ENCODE measurements at places on chromosomes 7 and 10.

DNA sequence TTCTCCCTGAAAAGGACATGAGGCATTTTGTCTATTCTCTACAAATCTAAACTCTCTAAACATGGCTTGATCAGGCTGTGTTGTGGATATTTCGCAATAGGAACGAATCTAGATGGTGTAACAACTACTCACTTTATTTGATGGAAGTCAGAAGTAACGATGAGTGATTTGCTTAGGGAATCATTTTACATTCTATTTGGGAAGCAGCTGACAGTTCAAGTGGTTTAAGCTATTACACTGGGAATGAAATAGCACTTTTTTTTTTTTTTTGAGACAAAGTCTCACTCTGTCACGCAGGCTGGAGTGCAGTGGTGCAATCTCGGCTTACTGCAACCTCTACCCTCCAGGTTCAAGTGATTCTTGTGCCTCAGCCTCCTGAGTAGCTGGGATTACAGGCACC is 44.1 kb downstream of the NPY start:
- peak; percentile 28 for DNase-seq

- no peak for DNase-seq
These were observed 368.9 kb downstream of the SORCS1 start for GRCh38 chr10:106795619-106796018.

DNA sequence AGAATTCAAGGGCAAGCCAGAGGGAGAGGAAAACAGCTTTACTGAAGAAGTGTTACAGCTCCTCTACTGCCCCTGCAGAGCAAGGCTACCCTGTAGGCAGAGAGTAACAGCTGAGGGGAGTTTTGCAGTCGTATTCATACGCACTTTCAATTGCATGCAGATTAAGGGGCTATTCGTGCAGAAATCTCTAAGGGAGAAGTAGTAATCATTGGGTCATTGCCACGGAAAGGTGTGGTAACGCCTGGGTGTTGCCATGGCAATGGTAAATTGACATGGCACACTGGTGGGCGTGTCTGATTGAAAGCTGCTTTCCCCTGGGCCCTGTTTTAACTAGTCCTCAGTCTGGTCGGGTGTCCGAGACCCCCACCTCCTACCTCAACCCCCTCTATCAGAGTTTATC is 227.2 kb downstream of the NSUN6 start:
- DNase-seq = no peak

DNA sequence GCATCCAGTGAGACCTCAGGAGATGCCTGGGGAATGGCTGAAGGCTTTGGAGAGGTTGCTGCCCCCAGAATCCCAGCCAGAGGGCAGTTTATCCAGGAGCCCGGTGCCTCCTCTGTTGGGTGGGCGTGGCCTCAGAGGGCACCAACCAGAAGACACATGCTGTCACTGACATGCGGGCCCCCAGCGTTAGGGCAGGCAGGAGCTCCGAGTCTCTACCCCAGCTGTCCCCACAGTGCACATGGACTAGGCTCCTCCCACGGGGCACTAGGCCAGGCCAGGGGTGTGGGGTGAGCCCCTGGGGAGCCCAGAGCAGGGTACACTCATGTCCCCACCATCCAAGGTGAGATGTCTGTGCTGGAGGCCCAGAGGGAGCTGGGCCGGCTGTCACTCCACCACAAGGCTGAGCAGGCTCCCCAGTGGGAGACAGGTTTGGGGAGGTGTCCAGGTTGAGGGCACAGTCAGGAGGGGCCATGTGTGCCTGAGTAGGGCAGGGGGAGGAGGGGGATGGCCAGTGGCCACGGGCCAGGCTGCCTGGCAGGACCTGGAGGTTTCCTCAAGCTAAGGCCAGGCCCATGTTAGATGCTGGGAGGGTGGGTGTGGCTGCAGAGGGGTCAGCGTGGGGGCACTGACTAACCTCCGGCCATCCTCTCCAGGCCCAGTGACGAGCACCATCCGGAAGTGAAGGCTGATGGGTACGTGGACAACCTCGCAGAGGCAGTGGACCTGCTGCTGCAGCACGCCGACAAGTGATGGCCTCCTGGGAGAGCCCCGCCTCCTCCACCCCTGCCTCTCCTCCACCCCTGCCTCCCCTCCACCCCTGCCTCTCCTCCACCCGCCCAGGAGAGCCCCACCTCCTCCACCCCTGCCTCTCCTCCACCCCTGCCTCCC is 131.3 kb downstream of the FAM53B start:
- DNase-seq = peak; percentile 61

GRCh38 chr7:2099048-2099957 is 133.4 kb downstream of the MAD1L1 start:
- no peak for DNase-seq

All from myocyte (in vitro differentiated cells).